ENCODE measurements at places on chromosomes 12 and 14. TPM values are rescaled to one million over a fixed set of nuclear protein-coding genes. Genes with fewer than 3 reads are reported as not detected.

The GPR84 gene
- total RNA-seq = 0.33 TPM

The YLPM1 gene
- 73.8 TPM for total RNA-seq

The CIDEB gene
- total RNA-seq = 28.7 TPM

The LHX5 gene
- not detected for total RNA-seq

The SLC11A2 gene
- total RNA-seq = 37.4 TPM

The TAS2R9 gene
- total RNA-seq = not detected

The ZDHHC22 gene
- total RNA-seq = not detected

The ACOT4 gene
- total RNA-seq = 1.6 TPM

The NXPH4 gene
- total RNA-seq = 0.32 TPM

The DCD gene
- not detected for total RNA-seq

The KRT77 gene
- not detected for total RNA-seq

The KRT73 gene
- 8.6 TPM for total RNA-seq

The PLCZ1 gene
- not detected for total RNA-seq

The MSRB3 gene
- not detected for total RNA-seq

The FGF23 gene
- total RNA-seq = not detected

The TCL1B gene
- not detected for total RNA-seq

The TBC1D30 gene
- 0.20 TPM for total RNA-seq

The TMEM179 gene
- total RNA-seq = not detected

The NID2 gene
- 0.30 TPM for total RNA-seq

The SLC17A8 gene
- not detected for total RNA-seq

The ACIN1 gene
- total RNA-seq = 202 TPM

The NCAPD2 gene
- 202 TPM for total RNA-seq

The TUNAR gene
- not detected for total RNA-seq

The FITM1 gene
- total RNA-seq = 2.0 TPM

The KRT71 gene
- total RNA-seq = not detected

The DAO gene
- total RNA-seq = not detected

The CAPZA3 gene
- not detected for total RNA-seq

The STON2 gene
- 1.1 TPM for total RNA-seq

The PELI2 gene
- total RNA-seq = 3.6 TPM

The NOC4L gene
- 32.4 TPM for total RNA-seq

The RBM23 gene
- 79.0 TPM for total RNA-seq

The IRAK3 gene
- 0.89 TPM for total RNA-seq

The CDK17 gene
- total RNA-seq = 38.7 TPM
